ENCODE measurements at places on chromosomes 3 and 15.

GRCh38 chr3:15368561-15369135 is 36.3 kb upstream of the SH3BP5 start:
- DNase-seq = no peak

- no peak for DNase-seq
These were observed 194.5 kb upstream of the GAP43 start for GRCh38 chr3:115428841-115429240.

- DNase-seq = no peak
These were observed 316.8 kb upstream of the CTDSPL start for GRCh38 chr3:37544869-37545352.

GRCh38 chr3:43353393-43353792 is 67.1 kb downstream of the SNRK start:
- DNase-seq = no peak

DNA sequence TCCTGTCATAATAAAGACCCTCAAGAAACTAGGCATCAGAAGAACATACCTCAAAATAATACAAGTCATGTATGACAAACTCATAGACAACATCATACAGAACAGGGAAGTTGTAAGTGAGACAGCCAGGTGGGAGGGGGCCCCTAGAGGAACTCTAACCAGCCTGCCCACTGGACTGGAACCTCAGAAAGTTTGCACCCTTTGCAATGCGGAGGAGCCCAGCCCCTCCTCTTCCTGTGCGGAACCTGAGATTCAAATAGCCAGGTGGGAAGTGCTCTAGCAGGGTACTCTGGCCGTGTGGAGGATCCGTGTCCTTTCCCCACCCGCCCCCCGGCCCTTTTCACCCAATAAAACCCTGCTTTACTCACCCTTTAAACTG is 387.0 kb upstream of the CBLB start:
- DNase-seq = no peak

DNA sequence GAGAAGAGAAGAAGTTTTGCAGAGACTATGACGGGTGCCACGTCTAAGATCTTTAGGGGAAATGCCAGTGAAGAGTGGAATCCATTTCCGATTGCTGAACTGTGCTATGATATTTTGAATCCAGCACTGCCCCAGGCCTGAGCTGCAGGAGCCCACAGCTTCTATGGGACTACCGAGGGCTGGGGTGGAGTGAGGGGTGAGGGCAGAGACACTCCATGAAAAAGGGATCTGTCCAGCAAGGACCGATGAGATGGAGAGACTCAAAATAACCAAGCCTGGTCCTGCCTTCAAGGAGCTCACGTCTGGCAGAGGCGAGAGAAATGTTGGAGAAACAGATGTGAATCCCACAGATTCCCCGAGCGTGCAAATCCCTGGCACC is 79.8 kb upstream of the MEF2A start:
- no peak for DNase-seq

DNA sequence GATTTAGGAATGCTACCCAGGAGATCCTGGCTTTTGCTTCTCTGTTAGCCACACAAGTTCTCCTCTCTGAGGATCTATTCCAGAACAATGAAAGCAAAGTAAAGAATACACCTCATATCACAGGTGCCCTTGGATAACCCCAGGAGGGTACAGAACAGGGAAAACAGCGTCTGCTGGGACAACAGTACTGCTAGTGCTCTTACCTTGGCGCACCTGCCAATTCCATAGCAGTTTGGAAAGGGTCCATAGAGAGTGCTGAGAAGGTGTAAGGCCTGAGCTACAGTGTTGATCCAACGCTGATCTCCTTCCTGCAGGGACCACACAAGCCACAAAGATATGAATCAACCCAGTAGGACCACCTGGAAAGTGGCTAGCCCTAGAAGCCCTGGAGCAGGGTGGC is 12.9 kb upstream of the PRC1 start:
- DNase-seq = no peak

- no peak for DNase-seq
These were observed 11.8 kb downstream of the LZTFL1 start for GRCh38 chr3:45830121-45830520.

GRCh38 chr3:124887177-124887931 is at the start of gene ITGB5:
TSS of gene ITGB5 (minus strand) at chr3:124887365. CDS start at chr3:124887000, 365 bp downstream.
- peak; percentile 96 for DNase-seq

Data from right kidney (tissue), 9 donors.